GM13977 (cell line): ENCODE measurements at places on chromosomes 7 and 10.
A peak's percentile ranks its signal among the peaks of the same experiment; 100 is the strongest.

DNA sequence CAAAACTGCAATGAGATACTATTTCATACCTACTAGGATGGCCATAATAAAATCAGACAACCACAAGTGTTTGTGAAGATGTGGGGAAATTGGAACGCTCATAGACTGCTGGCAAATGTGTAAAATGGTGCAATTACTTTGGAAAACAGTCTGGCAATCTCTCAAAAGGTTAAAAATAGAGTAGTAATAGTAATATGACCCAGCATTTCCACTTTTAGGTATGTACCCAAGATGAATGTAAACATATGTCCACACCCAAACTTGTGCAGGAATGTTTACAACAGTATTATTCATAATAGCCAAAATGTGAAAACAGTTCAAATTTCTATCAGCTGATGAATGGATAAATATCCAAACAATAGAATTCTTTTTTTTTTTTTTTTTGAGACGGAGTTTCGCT is 731.6 kb upstream of the ANKRD30A start:
- DNase-seq: no peak

DNA sequence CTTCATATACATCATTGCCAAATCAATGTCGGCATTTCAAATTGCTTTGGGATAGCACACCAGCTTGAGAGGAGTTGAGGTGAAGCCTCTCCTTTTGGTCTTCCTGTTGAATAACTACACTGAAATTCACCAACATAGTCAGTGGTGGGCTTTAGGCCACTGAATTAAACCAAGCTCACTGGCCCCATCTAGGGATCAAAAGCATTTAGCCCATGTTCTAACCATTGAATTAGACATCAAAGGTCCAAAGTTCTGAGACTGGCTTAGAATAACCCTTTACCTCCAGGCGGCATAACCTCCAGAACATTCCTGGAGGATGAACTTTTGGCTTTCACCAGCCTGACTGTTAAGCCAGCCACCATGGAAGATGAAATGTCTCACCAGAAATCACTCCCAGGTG is 54.6 kb downstream of the BPGM start:
- DNase-seq: peak; percentile 50

DNA sequence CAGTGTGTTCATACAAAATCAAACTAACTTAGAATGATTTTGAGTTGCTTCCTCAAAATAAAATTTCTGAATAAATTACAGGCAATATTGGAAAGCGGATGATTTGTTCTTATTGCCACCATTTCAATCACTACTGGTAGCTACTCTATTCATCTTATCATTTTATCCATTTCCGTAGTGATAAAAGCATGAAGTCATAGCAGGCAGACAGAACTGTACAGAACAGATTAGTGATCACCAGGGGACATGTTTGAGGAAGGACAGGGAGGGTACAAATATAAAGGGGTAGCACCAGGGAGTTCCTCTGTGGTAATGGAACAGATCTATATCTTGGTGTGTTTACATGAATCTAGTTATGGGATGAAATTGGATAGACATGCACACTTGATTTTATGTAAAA is 138.5 kb downstream of the WNT2 start:
- no peak for DNase-seq

DNA sequence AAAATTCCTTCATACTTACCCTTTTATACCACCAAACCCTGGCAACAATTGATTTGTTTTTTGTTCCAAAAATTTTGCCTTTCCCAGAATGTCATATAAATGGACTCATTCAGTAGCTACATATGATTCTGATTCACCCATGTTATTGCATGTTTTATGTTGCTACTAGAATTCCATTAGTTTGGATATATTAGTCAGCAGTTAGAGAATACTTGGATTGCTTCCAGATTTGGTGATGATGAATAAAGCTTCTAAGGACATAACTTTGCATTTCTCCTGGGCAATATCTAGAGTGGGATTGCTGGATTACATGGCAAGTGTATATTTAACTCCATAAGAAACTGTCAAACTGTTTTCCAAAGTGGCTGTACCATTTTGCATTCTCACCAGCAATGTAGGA is 806.9 kb downstream of the DNAJB9 start:
- DNase-seq: no peak

- no peak for DNase-seq
Measured at GRCh38 chr10:96369890-96370583, 11.2 kb upstream of the OPALIN start.

GRCh38 chr10:132876993-132877431 is 65.4 kb downstream of the CFAP46 start:
- no peak for DNase-seq

- DNase-seq: no peak
Measured at GRCh38 chr10:11425676-11426075, 185.8 kb downstream of the USP6NL start.

DNA sequence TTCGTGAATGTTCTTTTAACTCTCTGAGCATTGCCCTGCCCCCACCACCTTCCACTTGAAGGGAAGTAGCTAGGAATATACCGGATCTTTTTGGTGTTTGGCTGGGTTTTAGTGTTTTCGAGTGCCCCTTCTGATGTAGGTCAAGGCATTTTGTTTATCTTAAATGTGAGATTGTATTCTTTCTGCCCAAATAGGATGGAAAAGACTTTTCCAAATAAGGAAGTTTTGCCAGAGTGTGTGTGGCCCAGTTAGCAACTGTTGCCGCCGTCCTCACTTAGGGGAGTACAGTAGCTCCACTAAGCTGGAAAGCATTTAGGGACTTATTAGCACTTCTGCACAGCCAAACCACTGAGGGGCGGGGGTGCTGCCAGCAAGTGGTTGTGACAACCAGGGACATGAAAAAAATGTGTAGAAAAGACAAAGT is 29.8 kb upstream of the VCL start:
- no peak for DNase-seq

DNA sequence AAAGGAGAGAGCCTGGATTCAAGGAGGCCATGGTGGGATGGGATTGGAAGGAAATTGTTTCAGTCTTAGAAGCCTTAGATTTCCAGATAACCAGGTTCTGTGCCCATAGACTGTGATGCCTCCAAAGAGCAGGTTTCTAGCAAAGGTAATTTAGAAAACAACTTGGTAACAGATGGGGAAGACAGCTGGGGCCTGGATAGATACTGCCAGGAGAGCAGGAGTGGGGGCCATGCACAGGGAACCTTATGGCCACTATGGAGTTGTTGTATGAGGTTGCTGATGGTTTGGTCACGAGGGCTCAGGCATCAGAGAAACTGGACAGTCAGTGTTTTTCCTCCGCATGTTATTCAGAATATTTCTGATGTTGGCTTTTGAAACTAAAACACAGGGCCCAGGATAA is 901.9 kb downstream of the LRMDA start:
- DNase-seq: no peak

DNA sequence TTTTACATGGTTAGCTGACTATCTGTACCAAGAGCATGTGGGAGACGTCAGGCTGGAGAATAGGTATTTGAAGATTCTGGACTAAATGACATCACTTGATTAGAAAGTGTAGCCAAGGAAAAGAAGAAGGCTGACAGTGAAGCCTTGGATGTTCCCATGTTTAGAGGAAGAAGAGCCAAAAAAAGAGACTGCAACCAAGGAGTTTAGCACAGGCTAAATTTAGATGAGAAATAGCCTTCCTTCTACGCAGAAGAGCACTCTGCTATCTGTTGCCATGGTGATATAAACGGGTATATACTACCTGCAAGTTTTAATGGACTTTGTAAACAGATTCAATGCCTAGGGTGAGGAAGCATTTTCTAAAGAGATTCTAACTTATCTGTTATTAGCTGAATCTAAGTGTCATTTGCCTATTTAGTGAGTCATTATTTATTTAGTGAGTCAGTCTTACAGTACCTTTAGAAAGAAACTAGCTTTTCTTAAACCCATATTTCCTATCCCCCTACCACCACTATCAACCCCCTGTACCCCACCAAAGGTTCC is 69.8 kb downstream of the CDK6 start:
- DNase-seq: no peak

DNA sequence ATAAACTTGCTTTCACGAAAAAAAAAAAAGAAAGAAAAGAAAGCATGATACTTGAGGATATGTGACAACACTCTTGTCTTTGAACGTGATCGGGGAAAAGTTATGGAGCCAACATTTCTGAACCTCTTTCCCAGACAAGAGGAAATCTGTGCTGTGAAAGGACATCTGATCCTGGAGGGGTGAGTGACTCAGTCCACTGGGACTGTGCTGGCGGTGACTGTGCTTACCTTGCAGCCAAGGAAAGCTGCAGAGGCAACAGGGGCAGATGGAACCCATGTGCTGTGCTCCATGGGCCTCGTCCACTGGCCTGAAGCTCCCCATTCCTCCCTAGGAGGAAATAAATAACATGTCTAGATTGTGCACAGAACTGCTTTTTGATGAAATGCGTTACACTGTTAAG is 116.5 kb upstream of the RAB11FIP2 start:
- no peak for DNase-seq

DNA sequence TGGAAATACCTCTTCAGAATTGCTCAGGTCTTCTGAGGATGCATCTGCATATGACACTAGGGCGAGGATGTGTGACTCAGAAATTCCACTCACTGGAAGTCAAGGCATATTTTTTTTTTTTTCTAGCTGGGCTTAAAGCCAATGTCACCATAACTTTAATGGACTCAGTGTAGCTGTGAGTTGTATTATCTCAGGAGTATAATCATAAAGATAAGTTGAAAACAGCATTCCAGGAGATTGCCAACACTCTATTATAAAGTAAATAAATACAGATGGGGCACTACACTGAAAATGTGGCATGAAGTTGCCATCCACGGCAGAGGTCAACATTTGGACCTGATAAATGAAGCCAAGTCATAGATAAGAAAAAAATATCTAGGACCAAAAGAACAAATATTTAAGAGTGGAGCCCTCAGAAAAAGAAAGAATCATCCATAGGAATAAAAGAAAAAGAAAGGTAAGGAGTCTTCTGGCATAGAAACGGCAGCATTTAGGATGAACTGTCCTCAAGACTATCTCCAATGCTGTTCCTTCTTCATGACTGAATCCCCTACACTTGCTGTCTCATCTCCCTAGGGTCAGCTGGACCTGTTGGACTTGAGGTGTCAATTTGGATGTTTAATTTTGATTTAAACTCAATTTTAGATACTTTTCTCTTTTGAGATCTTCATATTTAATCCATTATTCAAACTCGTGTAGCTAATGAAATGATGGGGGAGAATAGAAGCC is 72.9 kb upstream of the CAV2 start:
- DNase-seq: no peak
